Stimulated activated CD4-positive, alpha-beta T cell treated with anti-CD3 and anti-CD28 coated beads, Interleukin-1b, Interleukin-23, amount 100 ng/mL, for 24 hours (primary cell): ENCODE measurements at places on chromosomes 12 and 14.

DNA sequence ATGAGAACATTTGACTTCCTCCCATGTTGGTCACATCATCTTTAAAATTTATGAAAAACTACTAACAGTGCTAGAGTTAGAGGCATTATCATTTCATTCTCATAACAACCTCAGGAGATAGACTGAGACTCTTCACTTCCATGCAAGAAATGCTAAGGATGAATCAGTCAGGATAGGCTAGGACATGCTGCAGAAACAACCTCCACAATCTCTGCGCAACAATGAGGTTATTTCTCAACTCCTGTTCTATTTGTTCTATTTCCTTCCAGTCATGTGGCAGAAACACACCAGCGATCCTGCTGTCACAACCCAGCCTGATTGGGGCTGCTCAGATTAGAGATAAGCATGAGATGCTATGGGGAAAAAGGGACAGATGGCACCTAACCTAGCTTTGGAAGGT is 49.0 kb upstream of the TMEM263 start:
- no peak for DNase-seq

DNA sequence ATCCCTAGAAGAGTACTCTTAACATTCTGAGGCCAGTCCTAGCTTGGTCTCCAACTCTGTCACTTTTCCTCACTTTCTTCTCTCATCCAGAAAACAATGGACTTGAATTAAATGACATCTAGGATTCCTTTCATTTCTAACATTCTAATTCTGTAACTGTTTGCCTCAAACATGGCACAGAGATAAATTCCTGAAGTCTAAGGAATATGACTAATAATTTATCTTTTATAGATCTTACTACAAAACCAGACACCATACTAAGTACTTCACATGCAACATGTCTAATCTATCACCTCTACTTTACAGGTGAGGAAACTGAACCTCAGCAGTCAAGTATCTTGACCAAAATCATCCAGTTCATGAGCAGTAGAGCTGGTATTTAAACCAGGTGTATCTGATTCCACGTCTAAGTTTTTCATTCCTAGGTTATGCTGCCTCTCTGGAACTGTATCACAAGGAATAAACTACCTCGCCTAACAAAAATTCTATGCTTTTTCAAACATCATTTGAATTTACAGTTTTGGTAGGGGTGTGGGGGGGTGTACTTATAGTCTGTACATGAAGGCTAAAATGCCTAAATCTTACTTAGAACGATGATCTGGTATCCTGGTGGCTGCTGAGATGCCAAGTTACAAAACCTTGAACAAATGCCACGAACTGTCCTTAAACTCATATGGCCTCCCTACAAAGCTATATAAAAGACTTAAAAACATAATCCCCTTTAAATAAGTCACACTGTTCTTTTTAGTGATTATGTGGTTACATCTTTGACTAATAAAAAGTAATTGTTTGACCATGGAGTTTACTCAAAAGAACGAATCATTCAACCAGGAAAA is 41.6 kb downstream of the ATXN2 start:
- DNase-seq = no peak

DNA sequence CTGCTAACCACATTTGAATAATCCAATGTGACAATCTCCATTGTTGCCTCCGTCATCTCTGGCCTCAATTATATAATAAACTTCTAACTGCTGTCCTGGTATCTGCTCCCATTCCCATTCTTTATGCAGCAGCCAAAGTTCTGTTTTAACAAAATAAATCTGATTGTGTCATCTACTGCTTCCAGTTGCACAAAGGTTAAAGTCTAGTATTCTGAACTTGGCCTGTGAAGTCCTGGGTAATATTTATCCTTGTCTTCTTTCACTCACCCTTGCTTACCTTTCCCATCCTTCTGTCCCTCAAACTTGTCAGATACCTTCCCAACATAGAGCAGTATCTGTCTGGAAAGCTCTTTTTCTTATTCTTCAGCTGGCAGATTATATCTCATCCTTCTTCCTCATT is 19.3 kb upstream of the STRAP start:
- DNase-seq = no peak

DNA sequence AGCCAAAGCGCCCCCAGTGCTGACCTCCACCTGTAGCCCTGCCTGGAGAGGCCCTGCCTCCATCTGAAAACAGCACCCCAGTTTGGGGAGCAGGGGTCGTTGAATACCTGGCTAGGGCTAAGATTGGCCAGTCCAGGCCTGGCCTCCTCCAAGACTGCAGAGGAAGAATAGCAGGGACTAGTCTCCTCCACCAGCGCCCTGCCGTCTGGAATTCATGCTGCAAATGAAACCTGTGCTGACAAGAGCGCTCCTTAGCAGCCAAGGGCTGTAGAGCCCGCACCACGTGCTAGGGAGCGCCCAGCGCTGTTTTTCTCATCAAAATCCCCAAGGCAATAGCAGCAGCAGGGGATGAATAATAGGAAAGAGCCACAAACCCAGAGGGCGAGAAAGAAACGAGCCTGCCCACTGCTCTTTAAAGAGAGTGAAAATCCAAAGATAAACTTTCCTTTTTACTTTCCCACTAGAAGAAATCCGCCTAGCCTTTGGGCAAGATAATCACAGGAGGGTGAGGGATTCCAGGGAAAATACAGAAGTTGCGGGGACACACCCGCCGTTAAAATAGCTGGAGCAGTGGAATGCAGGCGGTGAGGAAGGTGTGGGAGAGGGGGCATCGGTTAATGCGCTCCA is 3.3 kb downstream of the COL2A1 start:
- no peak for DNase-seq

DNA sequence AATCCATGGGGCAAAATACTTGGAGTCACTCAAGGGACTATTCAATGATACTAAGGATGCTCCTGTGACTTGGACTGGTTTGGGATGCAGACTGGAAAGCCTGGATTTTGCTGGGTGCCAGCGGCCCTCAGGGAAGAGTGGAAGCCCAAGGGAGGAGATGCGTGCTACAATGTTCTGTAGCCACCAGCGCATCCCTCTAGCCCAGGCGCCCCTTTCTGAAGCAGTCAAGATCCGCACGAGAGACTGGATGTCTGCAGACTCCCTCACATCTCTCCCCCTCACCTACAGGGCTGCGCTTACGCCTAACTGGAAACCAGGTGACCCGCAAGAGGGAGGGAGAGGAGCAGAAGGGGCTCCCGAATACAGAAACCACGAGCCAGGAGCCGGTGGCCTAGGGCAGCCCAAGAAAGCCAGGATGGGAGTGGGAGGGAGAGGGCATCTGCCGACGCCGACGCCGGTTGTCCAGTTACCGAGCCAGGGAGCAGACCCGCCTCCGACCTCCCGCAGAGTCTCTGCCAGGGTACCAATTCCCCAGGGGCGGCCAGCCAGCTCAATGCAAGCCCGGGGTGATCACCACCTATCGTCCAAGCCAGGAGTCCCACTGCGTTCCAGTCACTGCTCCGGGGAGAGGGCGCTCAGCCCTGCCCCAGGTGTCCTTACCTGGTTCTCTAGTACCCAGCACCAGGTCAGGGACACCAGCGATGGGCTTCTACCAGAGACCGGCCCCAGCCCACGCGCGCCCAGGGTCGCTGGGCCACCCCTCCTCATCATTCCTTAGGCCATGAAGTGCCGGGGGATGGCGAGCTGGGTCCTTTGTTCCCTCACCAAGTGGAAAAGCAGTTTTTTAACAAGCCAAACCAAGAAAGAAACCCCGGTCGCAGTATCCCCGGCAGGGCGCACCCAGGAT is 1.2 kb downstream of the NTN4 start:
- no peak for DNase-seq
